ENCODE measurements at places on chromosomes 11 and 22.

DNA sequence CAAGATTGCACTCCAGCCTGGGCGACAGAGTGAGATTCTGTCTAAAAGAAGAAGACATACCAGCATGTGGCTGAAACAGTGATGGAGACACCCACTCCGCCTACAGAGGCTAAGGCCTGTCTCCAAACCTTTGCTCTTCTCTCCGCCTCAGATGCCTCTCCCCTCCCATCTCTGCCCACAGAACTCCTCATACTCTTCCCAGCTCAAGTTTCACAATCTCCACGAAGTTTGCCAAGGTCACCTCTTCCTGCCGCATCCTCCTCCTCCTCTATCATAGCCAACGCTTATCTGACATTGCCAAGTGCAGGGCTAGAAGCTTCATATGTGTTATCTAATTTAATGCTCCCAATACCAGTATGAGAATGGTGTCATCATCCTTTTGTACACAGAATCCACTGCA, 25.9 kb upstream of the FBLN1 start:
- no peak for DNase-seq

- DNase-seq: no peak
Observed at GRCh38 chr11:95520369-95521132, 269.0 kb downstream of the FAM76B start.

GRCh38 chr11:46363455-46364005, 16.3 kb downstream of the DGKZ start:
- no peak for DNase-seq

GRCh38 chr11:72673284-72673942, 809 bp downstream of the PDE2A start:
- DNase-seq: no peak

GRCh38 chr11:108803776-108804175, 138.9 kb downstream of the DDX10 start:
- DNase-seq: no peak

DNA sequence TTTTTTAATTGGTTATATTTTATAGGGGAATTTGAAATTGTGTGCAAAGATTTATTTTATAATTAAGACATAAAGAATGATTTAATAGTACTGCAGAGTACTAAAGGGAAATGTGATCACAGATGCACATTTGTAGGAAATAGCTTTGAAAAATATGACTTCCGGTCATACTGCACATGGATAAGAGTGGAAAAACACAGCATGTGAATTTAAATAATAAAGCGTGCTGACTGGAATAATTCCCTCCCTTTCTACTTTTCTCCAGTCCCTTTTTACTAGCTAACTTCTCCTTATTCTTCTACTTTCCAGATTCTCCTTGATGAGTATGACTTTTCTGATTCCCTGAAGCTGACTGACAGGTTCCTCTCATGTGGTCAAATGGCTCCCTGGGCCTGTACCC, 238.4 kb upstream of the CTSC start:
- DNase-seq: no peak

- DNase-seq: no peak
Observed at GRCh38 chr22:21942407-21943343, 10.0 kb downstream of the PPM1F start.

DNA sequence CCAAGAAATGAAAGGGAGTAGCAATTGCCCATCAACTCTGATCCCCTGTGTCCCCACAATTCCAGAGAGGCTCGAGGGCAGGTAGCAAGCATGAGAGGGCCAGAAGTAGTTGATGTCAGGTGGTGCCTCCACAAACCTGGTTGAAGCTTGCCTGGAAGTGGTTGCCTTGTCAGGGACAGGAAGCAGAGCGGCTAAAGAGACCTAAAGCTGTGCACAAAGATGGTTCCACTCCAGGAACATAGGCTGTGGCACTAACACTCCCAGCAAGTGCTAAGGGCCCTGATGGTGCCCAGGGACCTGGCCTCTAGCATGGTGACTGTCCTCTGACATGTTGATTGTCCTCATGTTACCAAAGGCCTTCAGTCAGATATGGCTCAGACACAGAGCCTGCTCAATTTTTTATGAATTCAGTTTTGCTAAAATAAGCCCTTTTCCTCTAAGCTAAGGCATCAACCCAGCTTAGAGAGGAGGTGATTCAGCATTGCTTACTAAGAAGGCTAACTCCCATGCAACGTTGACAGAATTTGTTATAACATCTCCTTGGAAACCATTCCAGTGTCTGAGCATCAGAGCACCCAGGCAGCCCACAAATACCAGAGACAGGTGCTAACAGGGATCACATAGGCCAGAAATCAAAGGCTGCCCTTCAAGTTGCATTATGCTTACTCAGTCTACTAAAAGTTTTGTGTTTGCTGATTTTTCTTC, 196.3 kb upstream of the ARHGAP20 start:
- no peak for DNase-seq

- no peak for DNase-seq
Observed at GRCh38 chr22:40797427-40797826, 21.7 kb downstream of the SLC25A17 start.

- DNase-seq: no peak
Observed at GRCh38 chr11:130476200-130476921, 27.9 kb downstream of the ADAMTS15 start.

GRCh38 chr11:728901-729491, 18.3 kb upstream of the TALDO1 start:
- no peak for DNase-seq

DNA sequence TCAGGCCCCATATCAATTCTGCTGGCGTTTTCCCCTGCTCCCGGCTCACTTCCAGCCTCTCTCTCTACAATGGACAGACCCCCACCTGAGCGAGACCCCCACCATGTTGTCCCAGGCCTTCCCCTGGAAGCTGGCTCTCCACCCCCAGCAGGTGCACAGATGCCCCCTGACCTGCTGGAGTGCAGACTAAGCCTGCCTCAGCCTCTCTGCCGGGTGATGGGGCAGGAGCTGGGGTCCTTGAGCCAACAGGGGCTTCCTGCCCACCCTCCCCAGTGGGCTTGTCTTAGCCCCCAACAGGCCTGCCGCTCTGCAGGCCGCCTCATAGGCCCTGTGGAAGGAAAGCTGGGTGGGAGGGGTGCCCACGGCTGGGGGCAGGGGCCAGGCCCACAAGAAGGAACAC, 10.0 kb downstream of the ELFN2 start:
- DNase-seq: no peak

GRCh38 chr11:1504138-1504537, 17.6 kb upstream of the MOB2 start:
- no peak for DNase-seq

GRCh38 chr11:123011510-123011909, 29.9 kb upstream of the BSX start:
- no peak for DNase-seq

GRCh38 chr22:39094717-39095389, 2.2 kb upstream of the APOBEC3H start:
- no peak for DNase-seq

DNA sequence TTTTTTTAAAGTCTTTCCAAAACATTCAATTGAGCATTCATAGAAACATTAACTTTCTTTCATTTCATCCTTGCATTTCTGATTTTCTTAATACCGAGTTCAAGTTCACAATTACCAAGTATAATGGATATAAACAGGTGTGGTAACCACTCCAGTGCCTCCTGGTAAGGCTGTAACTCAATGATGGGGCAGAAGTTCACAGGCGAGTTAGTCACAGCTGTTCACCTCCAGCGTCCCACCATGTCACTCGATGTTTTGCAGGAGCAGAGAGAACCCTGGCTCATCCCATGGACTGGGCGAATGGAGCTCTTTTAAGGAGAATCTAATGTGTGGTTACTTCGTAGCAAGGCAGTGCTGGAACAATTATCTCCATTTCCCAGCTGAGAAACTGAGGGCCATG, 94.4 kb upstream of the ALX4 start:
- no peak for DNase-seq

DNA sequence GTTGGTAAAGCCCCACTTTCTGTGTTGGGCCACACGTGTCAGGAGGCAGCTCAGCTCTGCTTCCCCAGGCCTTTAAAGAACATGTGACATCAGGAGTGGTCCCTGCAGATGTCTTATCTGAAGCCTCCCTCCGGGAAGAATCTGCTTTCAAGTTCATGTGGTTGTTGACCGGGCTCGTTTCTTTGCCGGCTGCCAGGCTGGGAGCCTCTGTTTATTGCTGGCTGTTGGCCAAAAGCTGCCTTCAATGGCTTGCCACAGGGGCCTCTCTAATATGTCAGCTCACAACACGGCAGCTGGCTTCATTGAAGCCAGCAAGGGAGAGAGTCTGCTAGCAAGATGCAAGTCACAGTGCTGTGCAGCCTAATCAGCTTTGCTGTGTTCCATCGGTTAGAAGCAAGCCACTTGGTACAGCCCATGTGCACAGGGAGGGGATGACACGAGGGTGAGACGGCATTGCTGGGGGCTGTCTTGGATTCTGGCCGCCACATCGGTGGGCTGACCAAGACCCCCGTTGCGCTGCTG, 14.6 kb downstream of the MRGPRF start:
- peak; percentile 59 for DNase-seq

DNA sequence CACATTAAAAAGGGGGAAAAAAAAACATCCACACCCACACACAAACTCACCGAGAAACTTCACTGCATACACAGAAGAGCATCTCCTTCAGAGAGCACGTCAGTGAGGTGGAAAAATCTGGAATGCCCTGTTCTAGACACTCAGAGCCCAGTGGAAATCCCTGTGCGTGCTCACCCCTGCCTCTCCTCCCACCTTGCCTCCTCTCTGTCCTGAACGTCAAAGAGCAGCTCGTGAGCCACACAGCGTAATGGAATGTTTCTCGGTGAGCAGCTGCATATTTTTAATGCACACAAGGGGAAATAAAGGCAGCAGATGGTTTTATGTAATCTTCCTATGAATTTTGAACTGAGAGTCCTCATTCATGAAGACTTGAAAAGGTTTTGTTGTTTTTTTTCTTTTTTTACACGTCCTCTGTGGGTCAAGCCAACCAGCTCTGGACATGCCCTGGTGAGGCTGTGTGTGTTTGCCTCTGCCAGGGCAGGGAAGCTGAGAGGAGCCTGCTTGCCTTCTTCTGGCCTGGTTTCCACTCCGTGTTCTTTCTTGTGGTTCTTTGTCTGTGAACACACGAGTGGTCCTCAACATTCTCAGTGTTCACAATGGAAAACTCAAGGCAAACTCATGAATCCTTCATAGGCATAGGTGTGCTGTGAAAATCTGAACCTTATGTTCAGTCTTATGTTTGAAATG, 219.2 kb downstream of the TENM4 start:
- DNase-seq: no peak

DNA sequence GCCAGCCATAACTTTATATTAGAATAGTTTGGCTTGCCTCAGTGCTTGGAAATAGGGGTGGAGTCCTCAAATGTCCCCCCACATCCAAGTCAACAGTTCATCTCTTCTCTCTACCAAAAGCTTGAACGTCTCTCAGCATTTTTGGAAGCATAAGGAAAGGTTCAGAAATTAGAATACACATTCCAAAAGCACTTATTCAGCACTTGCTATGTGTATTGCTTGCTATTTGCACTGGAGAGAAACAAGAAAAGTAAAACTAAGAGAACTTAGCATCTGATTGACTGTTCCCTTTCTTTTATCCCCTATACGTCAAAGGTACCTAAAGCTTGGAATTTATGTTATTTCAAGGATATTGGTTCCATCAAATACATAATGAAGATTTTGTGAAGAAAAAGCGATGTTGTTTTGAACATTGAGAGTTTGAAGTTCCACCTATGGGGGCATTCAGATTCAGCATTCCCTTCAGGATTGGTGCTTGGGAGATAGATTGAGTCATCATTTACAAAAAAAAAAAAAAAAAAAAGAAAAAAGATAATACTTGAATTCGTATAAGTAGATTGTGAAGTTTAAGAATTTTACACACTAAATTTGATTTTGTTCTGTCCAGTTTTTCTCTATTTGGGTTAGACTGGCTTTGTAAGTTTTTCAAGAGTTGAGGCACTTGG, 1.3 kb downstream of the TBRG1 start:
- DNase-seq: no peak

DNA sequence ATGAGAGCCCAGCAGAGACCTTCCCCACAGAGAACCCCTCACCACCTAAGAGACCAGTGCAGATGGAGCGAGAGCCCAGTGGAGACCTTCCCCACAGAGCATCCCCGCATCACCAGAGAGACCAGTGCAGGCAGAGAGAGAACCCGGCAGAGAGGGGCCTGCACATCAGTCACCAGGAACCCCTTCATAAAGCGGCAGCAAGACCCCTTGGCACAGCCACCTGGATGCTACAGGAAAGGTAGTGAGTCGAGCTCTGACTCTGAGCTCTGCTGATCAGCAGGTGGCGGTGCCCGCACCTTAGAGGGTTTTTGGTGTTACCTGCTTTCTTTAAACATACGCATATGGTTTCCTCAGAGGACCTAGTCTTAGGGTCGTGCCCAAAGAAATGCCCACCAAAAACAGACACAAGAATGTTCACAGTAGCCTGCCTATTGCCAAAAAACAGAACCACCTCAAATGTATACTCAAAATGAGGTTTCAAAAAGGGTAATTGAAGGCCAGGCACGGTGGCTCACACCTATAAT, 678.7 kb downstream of the BRD1 start:
- DNase-seq: no peak

DNA sequence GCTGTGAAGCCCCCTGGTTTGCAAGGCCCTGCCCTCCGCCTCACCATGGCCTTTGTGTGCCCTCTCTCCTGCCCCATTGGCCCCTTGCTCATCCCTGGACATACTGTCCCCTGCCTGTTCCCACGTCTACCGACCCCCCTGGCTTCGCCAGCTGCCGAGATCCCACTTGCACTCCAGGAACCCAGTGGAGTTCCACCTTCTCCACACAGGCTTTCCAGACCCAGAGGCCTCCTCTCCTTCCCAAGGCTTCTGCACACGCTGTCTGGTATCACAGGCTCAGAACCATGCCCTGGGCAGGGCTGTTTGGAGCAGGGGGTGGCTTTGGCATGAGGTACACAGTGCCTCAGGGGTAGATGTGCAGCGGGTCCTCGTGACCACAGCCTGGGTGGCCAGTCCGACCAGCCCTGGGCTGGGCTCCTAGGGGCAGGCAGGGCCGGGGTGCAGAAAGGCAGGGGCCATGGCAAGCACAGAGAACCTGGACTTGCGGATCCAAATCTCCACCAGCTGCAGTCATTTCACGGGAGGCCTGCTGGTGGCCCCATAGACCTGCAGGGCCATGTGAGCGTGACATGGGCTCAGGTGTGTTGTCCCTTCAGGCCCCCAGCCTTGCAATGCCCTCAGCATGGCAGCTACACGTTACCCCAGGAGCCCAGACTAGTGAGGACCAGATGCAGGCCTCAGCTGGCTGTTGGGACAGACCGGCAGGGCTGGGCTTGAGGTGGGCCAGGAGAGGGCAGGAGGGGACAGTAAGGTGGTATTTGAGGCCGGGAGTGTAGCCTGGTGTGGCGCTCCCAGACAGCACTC, 9.5 kb downstream of the GRK2 start:
- DNase-seq: no peak

Data from NCI-H2107 (cell line).